Activated CD8-positive, alpha-beta T cell treated with anti-CD3 and anti-CD28 coated beads for 36 hours (primary cell): ENCODE measurements at places on chromosomes 5 and 9.

DNA sequence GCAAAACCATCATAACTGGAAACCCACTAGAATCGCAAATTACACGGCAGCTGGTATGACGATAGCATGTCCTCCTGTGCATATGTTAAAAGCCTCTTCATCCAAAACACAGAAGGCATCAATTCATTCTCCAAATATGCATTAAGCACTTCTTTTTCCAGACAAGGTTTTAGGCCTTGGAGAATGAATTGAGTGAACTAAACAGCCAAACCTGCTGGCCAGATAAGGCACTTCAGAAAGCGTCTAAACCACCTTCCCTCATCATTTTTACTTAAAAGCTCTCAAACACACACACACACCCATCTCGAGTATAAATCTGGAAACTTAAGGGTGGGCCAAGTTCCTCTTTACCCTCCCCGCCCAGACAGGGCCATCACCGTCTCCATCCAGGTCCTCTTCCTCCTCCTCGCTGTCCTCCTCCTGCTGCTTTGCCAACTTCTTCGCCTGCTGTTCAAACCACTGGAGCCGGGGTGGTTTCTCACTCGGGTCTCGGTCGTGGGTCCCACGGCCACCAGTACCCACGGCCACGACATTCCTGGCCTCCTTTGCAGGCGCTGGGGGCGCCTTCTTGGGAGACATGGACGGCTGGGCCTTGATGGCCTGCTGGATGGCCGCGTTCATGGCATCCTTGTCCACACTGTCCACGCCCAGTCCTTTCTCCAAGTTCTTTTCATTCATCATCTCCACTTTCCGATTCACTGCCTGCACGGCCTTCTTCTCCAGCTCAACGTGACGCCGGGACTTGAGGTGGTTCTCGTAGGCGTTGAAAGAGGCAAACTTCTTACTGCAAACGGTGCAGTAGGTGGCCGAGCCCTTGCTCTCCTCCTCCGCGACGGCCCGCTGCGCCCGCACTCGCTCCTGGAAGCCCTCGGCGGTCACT, 696 bp downstream of the ZNF622 start:
- no peak for DNase-seq

GRCh38 chr5:179316111-179316551, 29.1 kb downstream of the ADAMTS2 start:
- no peak for DNase-seq

DNA sequence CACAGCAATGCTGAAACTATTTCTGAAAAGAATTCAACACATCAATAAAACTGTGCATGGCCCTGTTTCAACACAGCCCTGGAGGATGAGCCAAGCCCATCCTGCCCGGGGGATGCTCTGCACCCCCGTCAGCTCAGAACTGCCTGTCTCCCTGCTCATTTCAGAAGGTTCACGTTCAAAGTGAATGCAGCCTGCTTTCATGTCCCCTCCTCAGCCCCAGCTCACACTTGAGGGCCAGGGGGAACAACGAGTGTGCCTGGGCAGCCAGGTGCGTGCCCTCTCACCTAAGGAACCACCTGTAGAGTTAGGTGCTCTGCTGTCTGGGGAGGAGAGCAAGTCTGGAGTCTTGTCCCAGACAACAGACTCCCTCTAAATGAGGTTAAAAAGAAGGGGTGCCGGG, 348.5 kb upstream of the IRX2 start:
- DNase-seq: no peak

- DNase-seq: peak; percentile 95
Measured at GRCh38 chr9:126805554-126806262, 868 bp downstream of the ZBTB43 start.

DNA sequence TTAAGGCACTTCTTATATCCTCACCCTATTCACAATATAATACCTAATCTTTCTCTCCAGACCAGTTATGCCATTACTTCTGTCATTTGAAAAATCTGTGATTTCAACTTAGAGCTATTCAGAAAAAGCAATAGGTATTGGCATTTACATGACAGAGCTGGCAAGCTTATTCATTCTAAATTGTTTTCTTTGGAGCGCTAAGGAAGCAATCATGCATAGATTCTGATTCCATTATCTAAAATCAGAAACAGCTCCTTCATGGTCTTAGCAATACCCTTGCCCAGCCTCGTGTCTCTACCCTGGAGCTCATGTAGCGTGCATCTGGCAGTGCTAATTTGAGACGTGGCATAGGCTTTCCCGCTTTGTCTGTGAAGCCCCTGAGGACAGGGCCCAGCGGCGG, 4.5 kb downstream of the SLC1A1 start:
- DNase-seq: no peak

GRCh38 chr5:143141652-143142051, 261.8 kb downstream of the NR3C1 start:
- no peak for DNase-seq

GRCh38 chr9:2362150-2362549, 259.4 kb upstream of the VLDLR start:
- DNase-seq: no peak

DNA sequence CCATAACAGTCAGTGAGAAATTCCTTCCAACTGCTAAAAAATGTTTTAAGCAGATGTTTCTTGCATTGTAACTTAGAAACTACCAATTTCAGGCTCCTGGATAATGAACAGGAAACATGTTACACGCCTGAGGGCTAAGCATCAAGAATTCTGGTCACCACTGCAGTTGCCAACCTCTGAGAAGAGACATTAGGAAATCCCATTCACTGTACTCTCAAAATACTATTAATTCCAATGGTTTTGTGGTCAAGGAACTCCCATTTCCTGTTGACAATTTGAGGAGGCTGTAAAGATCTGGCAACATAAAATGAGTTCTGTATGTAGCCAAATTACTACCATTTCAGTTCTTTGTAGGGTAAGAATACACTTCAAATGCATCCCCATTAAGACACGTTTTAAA, 456.0 kb upstream of the MEF2C start:
- no peak for DNase-seq

GRCh38 chr5:53891159-53891558, 330.7 kb downstream of the NDUFS4 start:
- no peak for DNase-seq

- DNase-seq: no peak
Measured at GRCh38 chr5:150105928-150106615, 19.7 kb upstream of the CSF1R start.

GRCh38 chr5:97087138-97087537, 55.3 kb downstream of the LIX1 start:
- no peak for DNase-seq

- DNase-seq: no peak
Measured at GRCh38 chr9:77820293-77820954, 172.3 kb upstream of the GNA14 start.

DNA sequence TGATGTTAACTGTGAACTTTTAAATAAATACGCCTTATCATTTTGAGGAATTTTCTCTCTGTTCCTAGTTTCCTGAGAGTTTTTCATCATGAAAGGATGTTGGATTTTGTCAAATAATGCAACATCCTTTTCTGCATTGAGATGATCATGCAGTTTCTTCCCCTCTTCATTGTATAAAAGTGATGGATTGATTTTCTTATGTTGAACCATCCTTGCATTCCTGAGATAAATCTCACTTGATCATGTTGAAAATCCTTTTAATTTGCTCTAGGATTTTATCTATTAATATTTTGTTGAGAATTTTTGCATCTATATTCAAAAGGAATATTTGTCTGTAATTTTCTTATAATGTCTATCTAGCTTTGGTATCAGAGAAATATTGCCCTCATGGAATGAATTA, 13.3 kb downstream of the FOXE1 start:
- DNase-seq: no peak

- DNase-seq: no peak
Measured at GRCh38 chr5:179960204-179960831, 52.6 kb upstream of the TBC1D9B start.

DNA sequence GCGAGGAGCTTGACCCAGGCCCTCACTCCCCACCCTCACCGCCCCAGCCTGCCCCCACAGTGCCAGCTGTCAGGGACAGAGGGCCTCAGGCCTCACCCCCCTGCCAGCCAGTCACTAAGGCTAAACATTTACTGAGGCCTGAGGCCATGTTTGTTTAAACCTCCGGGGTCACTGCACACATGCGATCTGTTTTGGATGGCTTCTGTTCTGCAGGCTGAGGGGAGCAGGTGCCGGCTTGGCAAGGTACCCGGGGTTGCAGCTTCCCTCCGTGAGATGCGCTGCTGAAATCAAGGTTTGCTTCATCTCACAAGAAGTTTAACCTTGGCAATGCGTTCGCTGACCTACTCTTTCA, 103.3 kb upstream of the BOD1 start:
- DNase-seq: no peak

GRCh38 chr5:169906745-169907649, 73.3 kb downstream of the INSYN2B start:
- DNase-seq: no peak

GRCh38 chr9:24464319-24464951, 81.3 kb downstream of the IZUMO3 start:
- DNase-seq: no peak

GRCh38 chr5:137609127-137609526, 110.0 kb upstream of the SPOCK1 start:
- DNase-seq: no peak

- DNase-seq: no peak
Measured at GRCh38 chr5:114448481-114448880, 86.6 kb downstream of the KCNN2 start.

DNA sequence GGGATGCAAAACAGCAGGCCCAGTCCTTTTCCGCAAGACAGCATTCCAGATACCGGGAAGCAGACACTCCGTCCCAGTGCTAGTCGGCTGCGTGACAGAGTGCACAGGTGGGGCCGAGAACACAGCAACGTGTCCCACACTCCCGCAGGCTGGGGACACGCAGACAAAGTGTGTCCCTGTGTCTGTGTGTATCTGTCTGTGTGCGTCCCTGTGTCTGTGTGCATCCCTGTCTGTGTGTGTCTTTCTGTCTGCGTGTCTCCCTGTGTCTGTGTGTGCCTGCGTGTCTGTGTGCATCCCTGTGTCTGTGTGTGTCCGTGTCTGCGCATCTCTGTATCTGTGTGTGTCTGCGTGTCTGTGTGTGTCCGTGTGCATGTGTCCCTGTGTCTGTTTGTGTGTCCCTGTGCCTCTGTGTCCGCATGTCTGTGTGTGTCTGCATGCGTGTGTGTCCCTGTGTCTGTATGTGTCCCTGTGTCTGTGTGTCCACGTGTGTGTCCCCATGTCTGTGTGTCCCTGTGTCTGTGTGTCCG, 137.0 kb downstream of the MRPL36 start:
- no peak for DNase-seq

DNA sequence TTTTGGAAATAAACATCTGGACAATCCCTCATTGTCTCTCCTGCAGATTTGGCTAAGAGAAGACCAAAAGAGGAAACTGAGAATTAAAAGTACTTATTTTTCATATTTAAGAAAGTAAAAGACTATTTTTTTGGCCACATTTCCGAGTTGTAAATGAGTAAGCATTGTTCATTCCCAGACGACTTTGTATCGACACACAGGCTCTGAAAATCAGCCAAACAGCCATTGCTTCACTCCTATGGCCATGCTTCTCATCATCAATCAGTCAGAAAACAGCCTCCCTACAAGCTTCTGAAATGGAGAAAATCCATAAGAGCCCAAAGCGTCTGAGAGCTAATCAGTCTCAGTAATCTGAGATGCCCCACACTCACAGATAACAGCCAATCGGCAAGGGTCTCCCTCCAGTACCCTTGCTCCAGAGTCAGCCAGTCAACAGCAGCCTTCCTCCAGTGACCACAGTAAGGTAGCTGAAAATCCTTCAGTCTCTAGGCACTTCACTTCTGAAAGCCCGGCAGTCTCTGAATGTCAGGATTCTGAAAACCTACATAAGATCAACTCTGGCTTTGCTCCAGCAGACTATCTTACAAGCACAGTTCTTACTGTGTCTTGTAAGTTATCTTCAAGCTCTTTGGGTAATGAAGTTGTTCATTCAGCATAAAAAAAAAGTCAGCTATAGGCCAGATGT, 30.9 kb downstream of the CDO1 start:
- DNase-seq: no peak

GRCh38 chr9:97292200-97292599, 15.3 kb upstream of the CCDC180 start:
- no peak for DNase-seq

DNA sequence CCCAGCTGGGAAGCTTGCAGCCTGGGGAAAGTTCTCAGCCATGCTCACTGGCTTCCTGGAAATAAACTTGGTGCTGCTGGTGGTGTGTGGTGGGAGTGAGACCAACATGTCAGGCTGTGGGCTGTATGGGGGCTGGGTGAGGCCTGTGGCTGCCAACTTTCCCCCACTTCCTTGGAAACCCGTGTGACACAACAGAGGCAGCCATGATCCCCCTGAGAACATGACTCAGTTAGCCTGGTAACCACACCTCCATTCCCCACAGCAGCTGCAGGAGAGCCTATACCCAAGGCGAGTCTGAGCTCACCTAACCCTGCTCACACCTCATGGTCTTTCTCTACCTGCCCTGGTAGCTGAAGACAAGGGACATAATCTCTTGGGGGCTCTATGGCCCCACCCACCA, 72.7 kb upstream of the RGMB start:
- DNase-seq: no peak

DNA sequence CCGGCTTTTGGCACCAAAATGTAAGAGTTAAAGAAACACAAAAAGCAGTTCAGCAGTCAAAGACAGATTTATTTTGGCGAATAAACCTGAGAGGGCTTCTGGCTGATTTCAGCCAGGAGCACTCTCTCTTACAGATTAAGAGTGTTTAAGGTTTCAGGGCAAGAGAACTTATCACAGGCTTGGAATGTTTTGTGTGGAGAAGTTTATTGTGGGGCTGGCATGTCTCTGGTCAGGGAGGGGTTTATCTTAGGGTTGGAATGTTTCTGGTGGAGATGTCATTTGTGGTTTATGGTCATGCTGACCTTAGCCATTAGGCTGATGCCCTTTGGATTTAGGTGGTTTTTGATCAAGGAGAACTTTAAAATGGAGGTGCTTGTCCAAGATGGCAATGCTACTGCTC, 622.3 kb upstream of the PTPRD start:
- DNase-seq: no peak

GRCh38 chr9:19498015-19498414, 89.2 kb downstream of the ACER2 start:
- DNase-seq: no peak

DNA sequence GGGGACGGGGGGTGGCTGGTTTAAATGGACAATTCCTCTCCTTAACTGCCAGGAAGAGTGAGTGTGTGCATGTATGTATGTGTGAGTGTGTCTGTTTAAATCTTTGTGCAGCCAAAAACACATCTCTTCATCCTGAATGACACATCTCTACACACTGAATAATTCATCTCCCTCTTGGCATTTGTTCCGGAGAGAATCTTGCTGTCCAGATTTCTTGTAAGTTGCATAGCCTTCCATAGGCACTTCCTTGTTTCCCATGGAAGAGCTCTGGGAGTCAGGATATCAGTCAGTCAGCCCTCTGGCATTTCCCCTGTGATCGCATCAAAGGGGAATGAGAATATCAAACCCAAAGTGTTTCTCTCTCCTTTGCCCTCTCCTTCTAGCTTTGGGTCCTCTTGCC, 74.7 kb downstream of the WWC1 start:
- no peak for DNase-seq

- no peak for DNase-seq
Measured at GRCh38 chr5:171857489-171857876, 71.9 kb downstream of the SMIM23 start.

- DNase-seq: no peak
Measured at GRCh38 chr9:123713282-123713681, 216.6 kb downstream of the DENND1A start.
